Liver (tissue), 10 donors: ENCODE measurements at places on chromosomes 3 and 15. TPM values are rescaled to one million over a fixed set of nuclear protein-coding genes. Genes with fewer than 3 reads are reported as not detected.

Gene IL20RB
- total RNA-seq = 1.3 TPM

Gene KIF7
- total RNA-seq = 1.0 TPM

Gene PDZRN3
- 1.8 TPM for total RNA-seq

Gene CNOT10
- 19.6 TPM for total RNA-seq

Gene STARD9
- 3.9 TPM for total RNA-seq

Gene STRIT1
- total RNA-seq = not detected

Gene PLIN1
- 10.8 TPM for total RNA-seq

- DNase-seq = no peak
These were observed 27.7 kb upstream of the PLXNA1 start for GRCh38 chr3:126955004-126955790.

DNA sequence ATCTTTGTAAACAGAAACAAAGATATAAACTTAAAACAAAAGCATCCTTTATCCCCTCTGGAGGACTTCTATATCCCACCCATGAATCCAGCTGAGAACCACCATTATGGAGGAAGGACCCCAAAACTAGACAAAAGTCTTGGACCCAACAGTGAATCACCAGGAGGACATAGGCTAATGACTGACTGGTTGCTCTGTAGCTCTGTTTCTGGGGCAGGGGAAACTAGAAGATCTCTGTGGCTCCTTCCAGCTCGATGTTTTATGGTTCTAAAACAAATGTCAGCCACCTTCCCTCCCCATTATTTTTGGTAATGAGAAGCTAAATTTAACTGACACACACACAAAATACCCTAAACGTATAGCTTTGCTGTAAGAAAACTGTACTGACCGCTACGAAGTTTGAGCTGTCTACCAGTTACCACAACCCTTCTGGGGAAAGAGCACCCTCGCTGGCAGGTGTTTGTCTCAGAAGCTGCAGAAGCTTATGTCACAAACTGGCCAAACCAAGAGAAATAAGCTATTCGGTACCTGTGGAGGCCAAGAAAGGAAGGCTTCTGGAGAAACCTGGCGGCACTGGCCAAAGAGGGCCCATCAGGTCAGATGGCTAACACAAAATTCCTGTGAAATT lies 36.4 kb downstream of the MB21D2 start:
- DNase-seq = no peak

DNA sequence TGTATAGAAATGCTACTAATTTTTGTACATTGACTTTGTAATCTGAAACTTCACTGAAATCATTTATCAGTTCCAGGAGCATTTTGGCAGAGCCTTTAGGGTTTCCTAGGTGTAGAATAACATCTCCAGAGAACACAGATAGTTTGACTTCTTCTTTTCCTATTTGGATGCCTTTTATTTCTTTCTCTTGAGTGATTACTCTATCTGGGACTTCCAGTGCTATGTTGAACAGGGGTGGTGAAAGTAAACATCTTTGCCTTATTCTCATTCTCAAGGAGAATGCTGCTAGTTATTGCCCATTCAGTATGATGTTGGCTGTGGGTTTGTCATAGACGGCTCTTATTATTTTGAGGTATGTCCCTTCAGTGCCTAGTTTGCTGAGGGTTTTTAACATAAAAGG lies 697.9 kb upstream of the ROBO1 start:
- no peak for DNase-seq

DNA sequence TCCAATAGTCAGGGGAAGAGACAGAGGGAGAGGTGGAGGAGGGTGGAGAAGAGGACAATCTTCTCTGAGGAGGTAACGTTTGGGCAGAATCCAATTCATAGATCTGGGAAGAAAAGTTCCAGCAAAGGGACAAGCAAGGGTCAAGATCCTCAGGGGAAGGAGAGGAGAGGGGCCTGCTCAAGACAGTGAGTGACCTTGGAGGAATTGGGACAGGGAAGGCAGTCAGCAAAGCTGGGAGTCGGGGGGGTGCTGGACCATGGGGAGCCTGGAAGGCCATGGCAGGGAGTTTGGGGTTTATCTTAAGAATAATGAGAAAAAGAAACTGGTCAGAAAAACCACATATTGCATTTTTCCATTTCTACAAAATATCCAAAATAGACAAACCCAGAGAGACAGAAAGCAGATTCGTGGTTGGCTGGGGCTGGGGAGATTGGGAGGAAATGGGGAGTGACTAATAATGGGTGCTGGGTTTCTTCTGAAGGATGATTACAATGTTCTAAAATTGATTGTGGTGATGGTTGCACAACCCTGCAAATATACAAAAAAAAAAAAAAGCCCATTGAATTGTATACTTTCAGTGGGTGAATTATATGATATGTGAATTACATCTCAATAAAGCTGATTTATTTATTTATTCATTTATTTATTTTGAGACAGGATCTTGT lies 19.6 kb upstream of the SRP14 start:
- DNase-seq = no peak

DNA sequence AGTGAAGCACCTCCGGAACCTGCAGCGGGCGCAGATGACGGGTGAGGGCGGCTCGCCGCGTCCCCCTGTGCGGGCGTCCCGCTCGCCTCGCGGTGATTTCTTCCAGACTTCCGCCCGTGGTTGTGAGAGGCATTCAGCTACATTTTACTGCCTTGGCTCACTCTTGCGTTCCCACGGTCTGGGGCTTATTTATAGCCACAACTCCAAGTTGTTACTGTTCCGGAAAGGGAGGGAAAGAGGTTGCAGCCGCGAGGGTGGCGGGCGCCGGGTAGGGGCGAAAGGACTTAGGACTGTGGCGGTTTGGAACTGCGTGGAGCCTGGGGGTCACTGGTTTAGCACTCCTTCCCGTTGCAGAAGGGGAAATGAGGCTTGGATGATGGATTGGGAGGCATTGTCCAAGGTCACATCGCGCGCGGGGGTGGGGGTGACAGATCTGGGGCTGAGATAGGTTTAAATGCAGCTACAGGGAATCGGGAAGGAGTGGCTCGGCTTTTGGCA lies 1.1 kb downstream of the HES1 start:
- peak; percentile 61 for DNase-seq

- DNase-seq = no peak
These were observed 45.9 kb downstream of the IQCH start for GRCh38 chr15:67300266-67301025.

- no peak for DNase-seq
These were observed 38.0 kb downstream of the ARRDC4 start for GRCh38 chr15:97998307-97999071.

DNA sequence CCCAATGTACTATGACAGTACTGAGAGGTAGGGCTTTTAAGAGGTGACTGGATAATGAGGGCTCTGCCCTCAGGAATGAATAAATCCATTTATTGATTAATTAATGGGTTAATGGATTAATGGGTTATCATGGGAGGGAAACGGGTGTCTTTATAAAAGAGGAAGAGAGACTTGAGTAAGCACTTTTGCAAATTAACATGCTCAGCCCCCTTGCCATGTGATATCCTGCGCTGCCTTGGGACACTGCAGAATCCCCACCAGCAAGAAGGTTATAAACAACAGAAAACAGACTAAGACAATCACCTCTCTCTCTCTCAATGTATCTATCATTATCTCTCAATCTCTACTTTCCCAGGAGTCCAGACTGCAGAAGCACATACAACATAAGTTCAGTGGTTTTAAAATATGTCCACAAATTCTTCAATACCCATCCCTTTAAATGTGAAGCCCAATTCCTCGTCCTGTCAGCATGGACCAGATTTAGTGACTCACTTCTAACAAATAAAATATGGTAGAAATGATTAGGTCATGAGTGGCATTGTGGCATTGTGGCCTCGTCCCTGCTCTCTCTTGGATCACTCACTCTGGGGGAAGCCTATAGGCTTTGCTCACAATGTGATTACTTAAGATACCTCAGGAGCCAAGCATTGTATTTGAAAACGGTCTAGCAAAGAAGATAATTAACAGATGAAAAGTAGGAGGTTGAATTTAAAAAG lies 40.0 kb upstream of the IL12A start:
- no peak for DNase-seq

GRCh38 chr15:66921319-66921915 lies 144.0 kb upstream of the SMAD3 start:
- no peak for DNase-seq

- no peak for DNase-seq
These were observed 760.6 kb downstream of the NR2F2 start for GRCh38 chr15:97091093-97091492.

DNA sequence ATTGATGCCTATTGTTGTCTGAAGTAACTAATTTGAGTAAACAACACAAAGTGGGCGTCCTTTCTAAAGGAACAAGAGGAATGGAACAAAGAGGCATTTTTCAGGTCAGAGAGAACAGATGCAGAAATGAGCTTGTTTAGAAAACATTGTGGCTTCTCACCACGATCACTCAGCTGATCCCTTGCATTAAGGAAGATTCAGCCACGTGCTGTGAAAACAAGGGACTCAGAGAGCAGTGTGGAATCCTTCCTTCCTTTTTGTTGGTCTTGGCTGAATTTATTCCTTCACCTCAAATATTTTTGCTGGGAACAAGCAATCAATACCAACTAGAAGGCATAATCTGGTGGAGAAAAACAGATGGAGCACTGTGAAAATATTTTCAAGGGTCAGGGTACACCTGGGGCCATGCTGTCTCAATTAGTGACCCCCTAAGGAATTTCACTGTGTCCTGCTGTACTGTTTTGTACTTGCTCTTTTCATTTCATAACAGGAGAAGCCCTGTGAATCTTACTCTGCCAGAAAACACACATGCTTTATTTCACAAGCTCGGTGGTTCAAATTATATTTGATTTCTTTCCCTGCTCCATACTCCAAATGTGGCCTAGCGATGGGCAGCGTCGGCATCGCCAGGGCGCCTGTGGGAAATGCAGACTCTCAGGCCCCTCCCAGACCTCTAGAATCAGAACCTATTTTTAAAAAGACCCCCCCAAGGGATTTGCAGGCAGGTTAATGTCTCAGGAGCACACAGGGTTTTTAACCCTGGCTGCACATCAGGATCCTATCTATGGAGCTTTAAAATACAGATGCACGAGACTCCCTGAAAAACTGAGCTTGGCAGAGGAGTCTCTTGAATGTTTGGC lies 11.6 kb upstream of the SLC6A20 start:
- DNase-seq = no peak

DNA sequence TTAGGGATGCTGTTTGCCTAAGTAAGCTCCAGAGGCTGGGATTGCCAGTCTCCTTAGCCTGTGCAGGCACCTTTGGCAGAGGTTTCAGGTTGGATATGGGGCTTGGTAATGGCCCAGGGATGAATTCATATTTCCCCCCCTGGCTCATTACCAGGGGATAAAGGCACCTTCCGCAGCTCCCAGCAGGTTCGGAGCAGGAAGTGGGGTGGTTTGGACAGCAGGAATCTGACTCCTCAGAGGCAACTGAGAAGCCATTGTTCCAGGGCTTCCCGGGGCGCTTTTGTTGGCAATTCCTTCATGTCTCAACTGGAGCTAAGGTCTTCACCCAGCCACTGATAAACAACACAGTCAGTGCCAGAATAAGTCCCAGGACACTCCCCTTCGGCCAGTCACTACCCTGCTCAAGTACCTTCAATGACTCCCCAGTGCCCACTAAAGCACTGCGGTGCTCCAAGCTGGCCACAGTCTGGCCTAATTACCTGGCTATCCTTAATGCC lies 85.3 kb upstream of the SLC6A6 start:
- DNase-seq = no peak

- DNase-seq = no peak
These were observed 49.6 kb downstream of the SLMAP start for GRCh38 chr3:57805674-57806073.

DNA sequence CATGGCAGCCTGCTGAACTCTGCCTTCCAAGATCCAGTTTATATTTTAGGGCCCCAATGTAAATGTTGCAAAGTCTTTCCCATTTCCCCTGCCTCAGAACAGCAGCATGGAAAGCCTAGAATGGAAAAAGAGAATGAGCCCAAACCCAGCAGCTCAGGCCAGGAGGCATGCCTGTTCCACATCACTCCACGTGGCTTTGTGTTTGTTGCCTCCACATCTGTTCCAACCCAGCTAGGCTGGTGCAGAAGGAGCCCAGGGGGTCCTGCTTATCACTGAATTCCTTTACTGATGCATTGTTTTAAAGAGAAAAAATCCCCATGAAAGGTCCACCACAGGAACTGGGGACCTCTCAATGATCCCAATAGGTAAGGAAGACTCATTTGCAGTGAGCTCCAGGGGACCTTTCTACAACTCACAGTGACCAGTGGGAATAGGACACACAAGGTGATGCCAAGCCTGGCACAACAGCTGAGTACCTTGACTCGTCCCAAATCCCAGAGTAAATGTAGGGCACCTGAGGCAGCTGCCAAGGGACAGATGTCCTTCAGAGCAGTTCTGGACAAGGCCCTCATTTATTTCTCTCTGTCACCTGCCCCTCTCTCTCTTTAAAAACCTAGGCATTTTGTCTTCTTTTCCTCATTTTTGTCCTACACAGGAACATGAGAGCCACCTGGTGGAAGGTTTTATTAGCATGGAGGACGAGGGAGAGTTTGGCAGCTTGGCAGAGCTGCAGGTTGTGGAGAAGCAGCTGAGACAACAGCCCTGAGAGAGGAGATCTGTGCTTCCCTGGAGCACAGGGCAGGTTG lies 41.7 kb upstream of the ADAMTS17 start:
- no peak for DNase-seq

GRCh38 chr3:161372321-161373260 lies 1.3 kb upstream of the SPTSSB start:
- peak; percentile 33 for DNase-seq

DNA sequence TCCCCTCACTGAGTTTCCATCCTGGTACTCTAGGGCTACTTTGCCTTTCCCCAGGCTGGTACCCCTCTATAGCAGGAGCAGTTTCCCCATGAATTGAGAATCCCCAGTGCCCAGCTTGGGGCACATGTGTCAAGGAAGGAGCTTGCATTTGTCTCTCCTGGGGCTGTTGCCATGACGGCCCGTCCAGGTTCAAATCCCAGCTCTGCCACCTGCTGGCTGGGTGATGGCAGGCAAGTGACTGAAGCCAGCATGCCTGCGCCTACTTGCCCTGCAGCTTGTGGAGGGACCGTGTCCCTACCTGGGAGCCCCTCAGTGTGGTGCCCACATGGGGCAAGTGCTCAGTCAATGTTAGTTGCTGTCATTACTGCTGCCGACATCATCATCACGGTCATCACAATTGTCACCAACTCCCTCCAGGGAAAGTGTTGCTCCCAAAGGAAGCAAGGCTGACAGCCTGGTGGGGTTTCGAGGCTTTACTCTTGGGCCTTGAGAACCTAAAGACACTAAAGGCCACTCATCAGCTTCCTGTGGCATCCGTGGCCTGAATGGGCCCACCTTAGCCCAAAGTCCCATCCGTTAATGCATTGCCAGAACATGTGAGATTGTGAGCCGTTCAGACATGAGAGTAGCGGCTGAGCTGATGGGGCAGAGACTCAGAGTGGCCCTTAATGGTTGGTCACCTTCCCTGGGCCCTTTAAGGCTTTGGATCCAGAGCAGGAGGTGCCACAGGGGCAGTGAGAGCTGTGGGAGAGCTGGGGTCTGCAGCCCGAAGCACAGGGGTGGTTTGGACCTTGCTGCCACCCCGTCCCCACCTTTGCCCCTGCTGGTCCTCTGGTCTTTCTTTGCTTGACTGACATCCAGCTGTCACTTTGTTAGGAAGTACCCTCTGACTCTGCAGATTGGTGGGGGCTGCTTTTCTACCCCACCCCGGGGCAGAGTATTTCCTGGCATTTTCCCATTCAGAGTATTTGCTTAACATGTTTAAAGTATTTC lies 144.4 kb downstream of the DNAJB8 start:
- DNase-seq = peak; percentile 45
